ENCODE measurements at places on chromosomes 6 and 20.

- no peak for DNase-seq
Observed at GRCh38 chr6:135358985-135359384, 138.6 kb downstream of the AHI1 start.

GRCh38 chr6:160792708-160793107 is 90.7 kb downstream of the PLG start:
- DNase-seq, result no peak

DNA sequence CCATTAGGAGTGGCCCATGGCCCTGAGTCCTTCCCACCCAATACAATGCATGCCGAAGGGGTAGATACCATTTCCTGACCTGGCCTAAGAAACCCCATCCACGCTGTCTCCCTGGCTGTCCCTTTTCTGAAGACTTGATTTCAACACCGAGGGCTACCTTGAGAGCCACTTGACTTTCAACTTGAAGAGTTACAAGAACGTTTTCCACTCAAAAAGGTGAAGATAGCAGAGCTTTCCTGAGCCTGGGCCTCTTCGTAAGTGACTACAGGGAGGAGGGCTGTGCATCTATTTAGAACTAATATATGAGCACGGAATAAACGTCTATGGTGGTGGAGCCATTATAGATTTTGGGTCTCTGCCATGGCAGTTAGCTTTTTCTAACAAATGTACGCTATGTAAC is 14.4 kb upstream of the PPP1R14C start:
- DNase-seq, result no peak

DNA sequence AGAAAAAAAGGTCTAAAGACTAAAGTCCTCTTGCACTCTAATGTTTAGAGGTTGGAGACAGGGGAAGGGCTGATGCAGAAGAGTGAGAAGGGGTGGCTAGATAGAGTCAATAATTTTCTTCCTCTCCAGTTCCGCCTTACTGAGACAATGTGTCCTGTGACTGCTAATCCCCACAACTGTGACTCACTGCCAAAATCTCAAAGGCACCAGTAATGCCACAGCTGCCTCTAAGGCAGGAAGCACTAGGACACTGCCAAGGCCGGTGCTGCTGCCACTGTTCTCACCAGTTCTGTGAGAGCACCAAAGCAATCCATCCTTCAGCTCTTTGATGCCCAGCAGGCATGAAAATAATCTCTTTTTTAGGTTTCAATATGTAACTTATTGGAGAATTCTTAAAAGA is 701.9 kb upstream of the MAP3K7 start:
- no peak for DNase-seq

DNA sequence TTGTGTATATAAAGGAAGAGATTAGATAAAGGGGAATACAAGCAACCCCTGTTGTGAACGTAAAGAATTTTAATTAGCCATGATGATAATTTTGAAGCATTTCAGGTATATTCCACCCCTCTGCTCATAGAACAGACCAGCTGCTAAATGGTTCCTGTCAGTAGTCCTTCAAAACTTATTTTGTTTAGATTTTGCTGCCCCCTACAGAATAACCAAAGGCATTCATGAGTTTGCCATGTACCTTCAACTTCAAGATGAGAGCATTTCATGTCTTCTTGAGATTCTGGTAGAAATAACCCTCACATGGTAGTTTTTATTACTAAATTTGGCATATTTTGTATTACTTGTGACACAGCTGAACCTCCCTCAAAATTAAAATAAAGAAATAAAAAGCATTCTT is 1586.7 kb downstream of the HACE1 start:
- DNase-seq, result no peak

DNA sequence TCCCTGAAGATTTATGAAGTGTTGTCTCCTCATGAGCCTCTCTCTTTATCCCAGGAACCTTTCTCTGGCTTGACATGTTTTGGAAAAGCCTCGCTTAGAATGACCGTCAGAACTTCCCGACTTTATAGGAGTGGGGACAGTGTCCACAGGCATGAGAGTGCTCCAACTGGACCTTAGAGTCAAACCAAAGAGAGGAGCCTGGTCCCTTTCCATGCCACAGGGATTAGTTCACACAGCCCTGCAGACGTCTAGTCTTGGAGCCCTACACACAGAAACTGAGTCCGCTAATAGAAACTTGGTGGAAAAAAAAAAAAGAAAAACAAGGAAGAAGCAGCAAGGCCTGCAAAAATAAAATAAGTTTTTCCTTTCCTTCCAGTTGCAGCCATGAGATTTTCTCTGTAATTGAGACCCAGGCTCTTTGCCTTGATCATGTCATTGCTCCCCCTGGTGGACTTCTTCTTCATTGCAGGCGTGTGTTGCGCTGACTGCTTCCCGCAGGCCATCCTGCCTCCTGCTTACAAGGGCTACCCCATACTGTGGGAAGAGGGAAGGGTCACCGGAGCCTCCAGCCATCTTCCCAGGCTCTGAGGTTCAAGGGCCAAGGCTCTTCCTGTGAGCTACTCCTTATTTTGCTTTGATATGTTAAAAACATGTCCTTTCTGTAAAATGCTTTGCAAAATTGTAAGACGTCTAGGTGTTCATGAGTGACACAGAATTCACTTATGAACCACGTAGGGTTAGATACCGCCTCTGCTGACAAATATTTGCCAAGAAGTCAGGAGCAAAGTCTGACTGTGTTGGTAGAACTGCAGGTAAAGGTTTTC is 201.0 kb downstream of the UST start:
- DNase-seq, result no peak

DNA sequence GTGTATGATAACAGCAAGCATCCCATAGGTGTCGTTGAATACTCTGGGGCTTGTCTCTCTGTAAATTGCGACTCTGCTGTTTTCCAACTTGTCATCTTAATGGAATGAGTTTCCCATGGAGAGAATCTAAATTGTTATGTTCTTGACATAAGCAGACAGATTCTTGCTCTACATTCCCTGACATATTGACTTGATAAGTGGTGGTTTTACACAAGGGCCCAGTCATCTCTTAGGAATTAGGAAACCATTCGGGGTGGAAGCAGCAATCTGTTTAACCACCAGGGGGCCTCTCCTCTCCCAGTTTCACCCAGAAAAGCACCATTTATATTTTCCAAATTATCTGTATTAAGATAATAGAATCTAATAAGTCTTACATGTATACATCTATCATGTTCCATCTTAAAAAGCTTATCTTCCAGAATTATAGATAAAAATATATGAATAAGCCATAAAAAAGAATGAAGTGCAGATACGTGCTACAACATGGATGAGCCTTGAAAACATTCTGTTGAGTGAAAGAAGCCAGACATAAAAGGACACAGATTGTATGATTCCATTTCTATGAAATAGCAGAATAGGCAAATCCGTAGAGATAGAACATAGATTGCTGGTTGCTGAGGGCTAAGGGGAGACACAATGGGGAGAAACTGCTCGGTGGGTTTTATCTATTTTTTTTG is 23.1 kb upstream of the MROH8 start:
- no peak for DNase-seq

DNA sequence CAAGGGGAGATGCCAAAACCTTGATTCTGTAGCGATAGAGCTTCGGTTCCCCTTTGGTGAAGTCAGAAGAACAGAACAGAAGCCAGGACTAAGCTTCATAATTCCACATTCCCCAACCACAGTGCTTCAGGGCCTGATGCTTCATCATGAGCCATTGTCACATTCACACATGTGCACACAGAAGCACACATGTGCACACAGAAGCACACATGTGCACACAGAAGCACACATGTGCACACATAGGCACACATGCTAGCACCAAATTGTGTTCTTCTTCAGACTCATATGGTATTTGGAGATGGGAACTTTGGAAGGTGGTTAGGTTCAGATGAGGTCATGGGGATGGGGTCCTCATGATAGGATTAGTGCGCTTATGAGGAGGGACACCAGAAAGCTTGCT is 183.2 kb downstream of the SYNE1 start:
- no peak for DNase-seq

DNA sequence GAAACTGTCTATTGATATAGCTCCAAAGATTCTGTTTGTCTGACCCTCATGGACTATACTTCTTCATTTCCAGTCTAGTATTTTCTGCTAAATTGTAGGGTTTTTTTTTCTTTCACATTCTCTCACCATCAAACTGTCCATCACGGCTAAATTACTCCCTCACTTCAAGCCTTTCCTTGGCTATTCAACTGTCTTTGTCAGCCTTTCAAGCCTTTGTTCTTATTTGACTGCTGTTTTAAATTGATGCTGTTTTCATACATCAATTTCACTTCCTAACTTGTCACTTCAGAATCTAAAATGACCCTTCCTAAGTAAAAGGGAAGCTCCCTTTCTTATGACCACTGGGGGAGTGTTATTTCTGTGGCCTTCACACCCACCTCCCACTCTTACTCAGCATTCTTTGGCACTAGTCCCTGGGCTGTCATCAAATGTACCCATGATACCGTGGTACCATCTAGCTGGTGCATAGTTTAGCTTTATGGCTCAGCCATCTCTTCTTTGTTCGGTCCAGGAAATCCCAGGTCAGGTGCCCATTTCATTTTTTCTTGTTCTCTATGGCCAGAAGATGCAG is 8.6 kb downstream of the GJA1 start:
- DNase-seq, result no peak

DNA sequence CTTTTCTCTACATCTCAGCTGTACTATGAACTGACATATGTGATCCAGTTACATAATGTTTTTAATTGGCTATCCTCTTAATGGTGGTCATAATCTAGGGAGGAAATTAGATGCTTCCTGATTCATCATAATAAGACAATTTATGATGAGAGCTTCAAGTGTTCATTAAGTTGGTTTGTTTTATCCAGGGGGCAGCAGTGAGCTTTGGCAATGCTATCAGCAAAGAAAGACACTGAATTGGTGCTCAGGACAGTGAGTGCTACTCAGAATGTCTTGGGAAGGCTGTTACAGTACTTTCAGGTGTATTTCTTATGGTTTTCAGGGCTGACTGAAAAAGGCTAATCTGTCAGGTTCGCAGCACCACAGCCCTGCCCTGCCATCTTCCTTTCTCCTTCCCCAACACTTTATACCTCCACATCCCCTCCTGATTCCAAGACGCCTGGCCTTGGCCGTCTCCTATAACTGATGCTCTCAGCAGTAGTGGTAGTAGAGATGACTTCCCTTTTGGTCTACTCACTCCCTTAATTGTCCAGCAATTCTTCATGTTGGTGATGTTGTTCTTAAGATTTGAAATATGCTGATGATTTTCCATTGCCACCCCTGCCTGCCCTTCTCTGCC is 67.0 kb upstream of the TNFAIP3 start:
- no peak for DNase-seq

DNA sequence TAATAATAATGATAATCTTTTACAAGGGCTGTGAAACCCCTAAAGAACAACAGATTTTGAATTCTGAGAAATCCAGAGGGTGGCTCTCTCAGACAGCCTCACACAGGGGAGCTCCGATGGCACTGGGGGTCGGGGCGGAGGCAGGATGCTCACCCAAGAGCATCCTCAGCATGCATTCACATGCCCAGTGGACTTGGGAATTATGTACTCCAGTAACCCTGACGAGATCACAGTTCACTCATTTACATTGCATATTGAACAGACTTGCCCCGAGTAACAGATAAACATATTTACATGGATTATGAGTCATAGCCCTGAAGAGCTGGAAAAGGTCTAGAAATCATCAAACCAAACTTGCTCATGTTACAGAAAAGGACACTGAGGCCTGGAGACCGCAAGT is 482.7 kb upstream of the JARID2 start:
- DNase-seq, result no peak

GRCh38 chr6:151680846-151681432 is 126.5 kb upstream of the ESR1 start:
- DNase-seq, result no peak

- DNase-seq, result no peak
Observed at GRCh38 chr6:28408076-28408802, 8.7 kb upstream of the ZSCAN12 start.

DNA sequence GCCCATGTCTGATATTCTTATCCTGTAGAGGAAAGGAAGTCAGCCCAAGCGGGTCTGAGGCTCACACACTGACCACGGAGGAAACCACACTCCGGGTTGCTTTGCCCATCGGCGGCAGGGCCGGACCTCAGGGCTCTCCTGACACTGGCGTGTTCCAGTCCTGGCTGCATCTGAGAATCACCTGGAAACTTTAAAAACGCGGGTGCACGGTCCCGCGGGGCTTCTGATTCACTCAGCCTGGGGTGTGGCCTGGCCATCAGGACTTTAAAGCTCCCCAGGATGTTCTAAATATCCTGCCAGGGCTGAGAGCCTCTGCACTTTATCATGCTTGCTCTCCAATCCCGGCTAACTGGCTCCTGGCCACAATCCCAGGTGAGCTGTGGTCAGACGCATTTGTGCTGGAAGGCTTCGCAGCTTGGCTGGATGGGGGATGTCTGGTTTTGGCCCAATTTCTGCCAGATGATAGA is 47.7 kb upstream of the DACT2 start:
- DNase-seq, result no peak

DNA sequence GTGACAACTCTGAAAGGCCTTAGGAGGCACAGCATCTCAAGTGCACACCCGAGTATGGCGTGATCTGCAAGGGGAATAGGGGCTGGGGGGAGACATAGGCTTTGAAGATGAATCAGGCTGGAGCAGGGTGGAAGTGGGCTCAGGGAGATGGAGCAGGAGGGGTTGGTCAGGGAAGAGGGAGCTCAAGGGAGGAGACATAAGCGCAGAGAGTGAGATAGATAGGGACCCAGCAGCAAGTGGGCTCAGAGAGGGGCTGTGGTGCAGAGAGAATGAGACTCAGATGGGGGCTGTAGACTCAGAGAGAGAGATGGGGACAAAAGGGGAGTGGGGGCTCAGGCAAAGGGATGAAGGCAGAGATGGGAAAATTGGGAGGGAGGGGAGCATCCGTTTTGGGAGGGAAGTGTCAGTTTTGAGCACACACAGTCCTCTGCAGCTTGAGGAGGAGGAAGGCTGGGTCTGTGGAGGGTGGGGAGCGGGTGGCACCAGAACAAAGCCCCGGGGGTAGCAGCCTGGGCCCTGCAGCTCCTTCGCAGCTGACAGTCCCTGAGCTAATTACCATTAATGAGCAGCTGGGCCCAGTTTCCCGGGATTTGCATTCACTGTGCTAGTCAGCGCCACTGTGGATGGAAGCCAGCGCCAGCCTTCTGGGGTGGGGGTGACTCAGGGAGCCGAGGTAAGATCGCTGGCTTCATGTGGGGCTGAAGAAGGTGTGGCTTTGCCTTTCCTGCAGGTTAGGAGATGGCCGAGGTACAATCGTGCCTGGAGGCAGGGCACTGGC is 18.7 kb downstream of the SRXN1 start:
- DNase-seq, result no peak

GRCh38 chr6:22613051-22613450 is 43.7 kb downstream of the HDGFL1 start:
- DNase-seq, result no peak

DNA sequence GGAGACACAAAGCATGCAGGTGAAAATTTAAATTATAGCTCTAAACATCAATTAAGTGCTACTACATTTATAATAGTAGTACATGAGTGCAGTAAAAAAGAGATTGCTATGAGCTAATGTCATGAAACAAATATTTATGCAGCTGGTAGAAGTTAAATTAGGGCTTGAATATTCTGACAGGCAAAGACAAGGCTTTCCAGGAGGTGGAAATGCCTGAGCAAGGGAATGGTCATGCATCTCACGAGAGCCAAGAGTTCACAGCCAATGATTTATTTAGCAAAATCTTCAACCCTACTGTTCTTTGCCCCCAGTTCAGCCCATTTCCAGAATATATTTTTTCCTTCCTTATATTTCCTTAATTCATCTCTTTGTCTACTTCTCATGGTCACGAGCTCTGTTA is 128.9 kb downstream of the HIVEP2 start:
- DNase-seq, result no peak

GRCh38 chr6:5809450-5809849 is 197.3 kb downstream of the NRN1 start:
- no peak for DNase-seq

All from cortex of kidney (tissue), 1 donor.